ENCODE measurements at places on chromosomes 16 and 17. TPM values are rescaled to one million over a fixed set of nuclear protein-coding genes. Genes with fewer than 3 reads are reported as not detected.

Gene C16orf92
- total RNA-seq: not detected

Gene CCL1
- total RNA-seq: not detected

Gene DCTN5
- total RNA-seq: 98.5 TPM

Gene MARCHF10
- under 0.01 TPM for total RNA-seq

Gene ELP5
- 57.3 TPM for total RNA-seq

Data from regular cardiac myocyte (primary cell).